Fibroblast of villous mesenchyme (primary cell): ENCODE measurements at places on chromosomes 11 and 22. TPM values are rescaled to one million over a fixed set of nuclear protein-coding genes. Genes with fewer than 3 reads are reported as not detected.

DNA sequence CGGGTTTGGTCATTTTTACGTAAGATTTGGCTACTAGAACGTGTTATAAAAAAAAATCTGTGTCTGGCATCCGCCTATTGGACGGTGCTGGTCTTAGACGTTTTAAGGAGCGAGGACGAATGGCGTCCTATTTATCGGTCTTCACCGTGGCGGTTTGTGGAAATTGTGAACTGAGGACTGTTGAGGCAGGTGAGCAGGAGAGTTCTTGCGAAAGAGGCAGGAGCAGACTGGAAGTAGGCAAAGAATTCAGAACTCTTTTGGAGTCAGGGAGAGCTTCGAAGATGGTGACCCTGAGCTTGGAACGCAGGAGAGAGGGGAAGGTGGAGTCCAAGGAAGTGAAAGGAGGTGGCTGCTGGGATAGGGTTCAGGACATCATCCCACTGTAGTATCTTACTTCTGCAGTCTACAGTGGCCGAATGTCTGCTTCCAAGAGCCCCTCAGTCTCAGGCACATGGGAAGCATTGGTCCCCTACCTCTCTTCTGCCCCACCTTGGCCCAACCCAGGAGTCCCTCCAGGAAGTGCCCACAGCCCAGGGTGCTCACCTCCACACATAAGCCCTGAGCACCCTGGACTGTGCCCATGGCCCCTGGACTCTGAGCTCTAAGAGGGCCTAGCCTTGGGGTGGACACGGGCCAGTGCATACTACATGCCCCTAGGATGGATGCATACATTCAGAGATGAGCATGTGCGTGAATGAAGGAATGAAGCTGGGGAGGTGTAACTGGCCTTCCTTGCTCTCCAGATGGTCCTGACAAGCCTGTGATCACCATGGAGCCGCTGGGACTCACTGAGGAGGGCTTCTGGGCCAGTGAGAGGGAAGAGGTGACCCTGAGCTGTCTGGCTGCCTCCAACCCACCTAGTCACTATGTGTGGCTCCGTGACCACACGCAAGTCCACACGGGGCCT, 3.7 kb downstream of the VSIG10L2 start:
- no peak for DNase-seq

GRCh38 chr11:74966651-74967050, 17.6 kb downstream of the SPCS2 start:
- no peak for DNase-seq

DNA sequence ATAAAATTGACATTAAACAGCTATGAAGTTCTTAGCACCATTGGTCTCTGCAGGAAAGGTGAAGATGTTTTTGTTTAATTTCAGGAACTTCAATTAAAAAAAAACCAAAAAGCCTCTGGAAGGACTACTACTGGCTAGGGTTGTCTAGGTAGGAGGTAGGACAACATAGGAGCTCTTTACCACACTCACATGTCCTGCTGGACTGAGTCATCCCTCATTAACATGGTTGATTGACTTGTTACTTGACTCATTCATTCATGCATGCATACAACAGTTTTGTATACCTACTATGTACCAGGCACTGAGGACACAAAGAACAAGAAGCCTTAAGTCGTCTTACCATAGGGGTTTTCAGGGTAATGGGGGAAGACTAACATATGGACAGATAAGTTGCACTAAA, 216.9 kb upstream of the ARHGAP20 start:
- no peak for DNase-seq

GRCh38 chr22:29609139-29609538, 5.7 kb downstream of the NF2 start:
- no peak for DNase-seq

DNA sequence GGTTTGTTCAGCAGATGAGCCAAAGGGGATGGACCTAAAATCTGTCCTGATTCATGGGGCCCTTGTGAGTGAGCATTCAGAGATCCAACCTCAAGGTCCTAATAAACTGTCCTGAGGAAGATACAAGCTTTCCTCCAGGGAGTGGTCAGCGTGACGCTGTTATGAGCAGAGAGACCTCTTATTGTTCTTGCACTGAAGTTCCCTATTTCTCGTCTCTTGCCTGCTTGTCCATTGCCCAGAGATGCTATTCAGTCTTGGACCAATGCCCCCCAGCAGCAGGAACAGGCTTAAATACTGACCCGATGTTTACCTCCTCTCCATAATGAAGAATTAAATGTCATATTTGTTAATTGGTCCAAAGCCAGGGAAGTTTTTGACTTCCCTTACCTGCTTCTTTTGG, 225.2 kb upstream of the PGR start:
- DNase-seq = no peak

Gene SESN3
- 2.3 and 6.9 TPM in 2 replicates for total RNA-seq

- no peak for DNase-seq
Measured at GRCh38 chr22:49449811-49450446, 377.7 kb downstream of the BRD1 start.

Gene TSGA10IP
- total RNA-seq = not detected in 2 replicates

Gene HIRA
- 18.7 and 19.0 TPM in 2 replicates for total RNA-seq

- DNase-seq = no peak
Measured at GRCh38 chr11:129189646-129190045, 2.5 kb downstream of the ARHGAP32 start.

DNA sequence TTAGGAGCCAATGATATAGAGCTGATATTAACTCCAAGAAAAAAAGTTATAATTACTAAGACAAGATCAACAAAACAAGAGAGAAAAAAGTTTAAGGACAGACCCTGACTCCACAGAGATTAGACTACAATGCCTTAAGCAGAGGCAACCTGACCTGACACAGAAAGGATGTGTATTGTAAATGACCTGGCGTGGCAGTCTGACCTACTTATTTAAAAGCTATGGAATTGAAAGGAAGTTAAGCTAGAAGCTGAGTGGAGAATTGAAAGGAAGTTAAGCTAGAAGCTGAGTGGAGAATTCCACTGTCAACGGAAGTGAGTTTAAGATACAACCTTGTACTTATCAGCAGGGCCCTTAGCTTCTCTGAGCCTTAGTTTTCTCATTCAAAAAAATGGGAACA, 885.4 kb downstream of the OPCML start:
- DNase-seq = no peak
